ENCODE measurements at places on chromosomes 16 and 17. TPM values are rescaled to one million over a fixed set of nuclear protein-coding genes. Genes with fewer than 3 reads are reported as not detected.

GRCh38 chr17:8954339-8954738, 11.2 kb downstream of the PIK3R5 start:
- DNase-seq, result peak; percentile 35

GRCh38 chr17:32330147-32330546, 11.8 kb downstream of the C17orf75 start:
- no peak for DNase-seq

GRCh38 chr17:5184288-5184687, 7.4 kb downstream of the ZNF594 start:
- DNase-seq, result no peak

GRCh38 chr17:75069783-75070182, 18.0 kb upstream of the SLC16A5 start:
- no peak for DNase-seq

- no peak for DNase-seq
Measured at GRCh38 chr17:82490512-82491195, 28.9 kb upstream of the FOXK2 start.

DNA sequence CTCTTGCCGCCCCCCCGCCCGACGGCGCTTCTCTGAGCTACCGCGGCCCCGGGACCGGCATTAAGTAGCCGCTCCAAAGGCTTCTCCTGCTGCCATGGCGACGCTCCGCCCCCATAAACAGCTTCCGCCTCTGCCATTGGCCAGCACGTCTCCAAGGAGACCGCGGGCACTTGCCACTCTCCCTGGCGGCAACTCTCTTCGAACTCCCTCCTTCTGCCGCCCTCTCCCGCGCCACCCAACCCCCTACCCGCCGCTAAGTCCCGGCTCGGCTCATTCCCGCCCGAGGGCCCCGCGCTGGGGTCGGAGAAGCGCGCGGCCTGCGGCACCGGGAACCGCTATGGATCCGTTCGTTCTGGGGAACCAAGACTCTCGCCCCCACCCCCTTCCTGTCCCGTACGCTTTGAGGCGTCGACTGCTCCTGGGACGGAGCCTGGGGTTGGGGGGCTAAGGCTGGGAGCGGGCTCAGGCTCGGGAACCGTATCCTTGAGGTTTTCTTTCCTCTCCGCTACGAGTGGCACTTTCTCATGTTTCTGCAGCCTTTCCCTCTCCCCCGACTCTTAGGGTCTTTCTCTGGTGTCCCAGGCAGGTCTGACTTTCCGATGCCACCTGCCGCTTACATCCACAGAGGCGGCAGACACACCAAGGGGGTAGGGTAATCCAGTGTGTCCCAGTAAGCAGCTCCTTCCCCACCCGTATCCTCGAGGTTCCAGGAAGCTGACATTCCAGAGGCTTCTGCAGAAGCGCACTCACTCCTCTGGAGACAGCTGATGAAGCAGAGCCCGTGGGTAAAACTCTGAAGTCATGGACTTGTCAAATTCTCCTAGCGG, at the start of gene FOXJ1:
FOXJ1 (minus strand) TSS at position 34 of the 827 bp plus-strand sequence. CDS start 850 bp downstream, outside the sequence.
- peak; percentile 78 for DNase-seq

MT3 gene
- total RNA-seq, result 189 TPM

HIGD1B gene
- total RNA-seq, result not detected

DNA sequence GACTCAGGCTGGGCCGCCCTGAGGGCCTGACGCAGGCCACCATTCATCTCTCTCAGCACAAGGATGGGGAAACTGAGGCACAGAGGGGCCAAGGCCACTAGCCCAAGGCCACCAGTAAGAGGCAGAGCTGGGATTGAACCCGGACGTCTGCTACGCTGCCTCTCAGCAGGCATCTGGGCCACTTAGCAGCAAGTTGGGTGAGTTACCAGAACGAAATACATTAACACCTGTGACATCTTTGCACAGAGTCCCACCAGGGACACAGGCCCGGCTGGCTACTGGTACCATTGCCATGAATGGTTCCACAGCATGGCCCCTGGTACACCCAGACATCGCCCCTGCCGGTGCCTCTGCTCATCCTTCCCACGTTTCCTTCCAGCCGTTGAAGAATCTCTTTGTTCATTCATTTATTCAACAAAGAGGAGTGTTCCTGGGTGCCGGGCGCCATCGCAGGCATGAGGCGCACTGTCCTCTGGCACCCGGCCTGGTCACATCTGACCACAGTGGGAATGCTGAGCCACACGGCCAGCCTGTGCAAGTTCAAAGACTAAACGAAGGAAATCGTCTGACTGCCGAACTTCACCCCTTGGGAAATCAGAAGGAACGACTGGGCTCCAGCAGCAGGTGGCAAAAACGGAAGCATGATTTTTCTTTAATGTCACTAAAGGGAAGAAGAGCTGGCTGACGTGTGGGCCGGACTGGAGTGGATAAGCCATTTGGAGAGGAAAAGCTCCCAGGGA, 7.4 kb upstream of the ZNF469 start:
- DNase-seq, result no peak

OR3A2 gene
- 1.1 TPM for total RNA-seq

GRCh38 chr16:55912022-55912421, 36.8 kb upstream of the CES5A start:
- no peak for DNase-seq

GRCh38 chr17:80899402-80900268, 92.0 kb upstream of the CHMP6 start:
- DNase-seq, result no peak

Measured in tibial nerve (tissue), 4 donors.